NCI-H2029 (cell line): ENCODE measurements at places on chromosomes 6 and 20.

- DNase-seq: no peak
Observed at GRCh38 chr20:25032065-25032477, 25.9 kb downstream of the ACSS1 start.

- no peak for DNase-seq
Observed at GRCh38 chr6:34513646-34514045, 42.5 kb downstream of the SPDEF start.

GRCh38 chr20:57618091-57618763 lies 2.0 kb downstream of the ZBP1 start:
- peak; percentile 34 for DNase-seq

DNA sequence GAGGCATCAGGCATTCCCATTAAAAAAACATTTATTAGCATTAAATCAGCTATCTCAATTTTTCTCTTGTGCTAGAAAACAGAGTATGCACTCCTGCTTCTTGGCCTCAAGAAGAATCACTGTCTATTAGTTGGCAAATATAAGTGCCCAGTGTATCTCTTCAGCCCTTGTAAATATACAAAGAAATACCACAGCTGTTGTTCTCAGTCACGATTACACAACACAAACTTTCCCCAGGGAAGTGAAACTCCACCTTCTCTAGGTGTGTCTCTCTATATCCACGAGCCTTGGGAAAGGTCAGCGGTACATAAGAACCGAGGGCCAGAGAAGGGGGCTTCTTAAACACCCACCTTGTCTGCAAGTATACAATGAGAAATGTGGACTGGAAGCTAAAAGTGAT lies 194.7 kb downstream of the PKHD1 start:
- no peak for DNase-seq

GRCh38 chr6:135228486-135228885 lies 47.4 kb downstream of the MYB start:
- DNase-seq: no peak

- DNase-seq: peak; percentile 48
Observed at GRCh38 chr6:31270788-31271640, 878 bp downstream of the HLA-C start.

DNA sequence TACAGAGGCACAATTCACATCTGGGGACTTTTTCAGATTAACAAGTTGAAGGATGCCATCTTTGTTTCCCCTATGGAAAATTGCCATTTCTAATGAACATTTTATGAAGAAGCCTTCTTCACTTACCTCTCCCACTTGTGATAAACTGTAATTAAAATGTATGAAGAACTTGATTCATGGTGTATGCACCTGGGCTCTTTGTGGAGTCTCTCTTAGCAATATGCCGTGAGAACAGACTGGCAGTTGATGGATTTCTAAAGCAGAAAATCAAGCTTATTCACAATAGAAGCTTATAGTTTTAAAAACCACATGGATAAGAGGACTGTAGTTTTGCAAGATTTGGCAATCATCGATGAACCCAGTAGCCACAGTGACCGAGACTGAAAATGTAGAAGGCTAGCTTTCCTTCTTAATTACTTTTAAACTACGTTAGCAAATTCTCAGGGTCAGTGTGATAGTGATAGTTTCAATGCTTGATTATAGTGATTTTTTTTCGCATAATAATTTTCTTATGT lies 270.6 kb downstream of the PRL start:
- no peak for DNase-seq

GRCh38 chr6:13668291-13668928 lies 43.2 kb downstream of the RANBP9 start:
- no peak for DNase-seq

DNA sequence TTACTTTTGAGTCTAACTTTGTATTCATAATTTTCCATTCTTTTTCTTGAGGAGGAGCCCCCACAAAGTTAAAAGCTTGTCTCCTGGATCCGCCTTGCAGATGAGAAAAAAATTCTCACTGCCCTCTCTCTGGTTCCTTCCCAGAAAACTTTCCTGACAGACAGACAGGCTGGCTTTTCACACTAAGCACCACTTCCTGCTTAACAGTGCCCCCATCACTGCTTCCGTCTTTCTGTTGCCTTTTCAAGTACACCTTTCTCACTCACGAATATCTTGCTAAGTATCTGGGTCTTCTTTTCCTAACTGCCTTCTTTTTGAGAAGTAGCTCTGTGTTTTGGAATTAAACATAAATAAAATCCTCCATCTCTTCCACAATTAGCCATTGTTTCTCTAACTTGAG lies 19.8 kb upstream of the LMBRD1 start:
- DNase-seq: no peak
